ENCODE measurements at places on chromosomes 7 and 10.

DNA sequence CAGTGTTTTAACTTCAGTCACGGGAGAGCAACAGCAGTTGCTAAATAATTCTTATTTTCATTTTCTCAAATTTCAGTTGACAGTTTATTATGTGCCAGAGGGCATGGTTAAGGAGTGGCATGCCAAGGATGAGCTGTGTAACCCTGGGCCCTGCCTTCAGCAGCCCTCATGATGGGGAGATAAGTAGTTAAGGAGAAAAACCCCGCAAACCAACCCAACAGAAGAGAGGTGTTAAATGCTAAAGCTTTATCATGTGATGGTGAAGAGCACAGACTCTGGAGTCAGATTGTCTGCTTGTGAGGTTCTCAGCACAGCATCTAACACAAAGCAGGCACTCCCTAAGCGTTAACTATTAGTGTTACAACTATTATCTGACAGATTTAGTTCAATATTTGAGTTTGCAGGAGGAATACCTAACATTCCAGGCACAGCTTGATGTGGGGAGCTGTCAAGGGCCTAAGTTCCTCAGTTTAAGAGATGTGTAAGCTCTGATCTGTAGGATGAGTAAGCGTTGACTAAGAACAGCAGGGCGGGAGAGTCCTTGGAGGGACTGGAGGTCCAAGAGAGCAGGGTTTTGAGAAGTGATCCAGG lies 29.6 kb downstream of the STAM start:
- DNase-seq: no peak

- DNase-seq: no peak
Measured at GRCh38 chr7:7820939-7821338, 102.5 kb upstream of the RPA3 start.

GRCh38 chr10:116891208-116891607 lies 41.9 kb downstream of the ENO4 start:
- DNase-seq: no peak

- no peak for DNase-seq
Measured at GRCh38 chr7:90877201-90877600, 281.1 kb downstream of the CDK14 start.

DNA sequence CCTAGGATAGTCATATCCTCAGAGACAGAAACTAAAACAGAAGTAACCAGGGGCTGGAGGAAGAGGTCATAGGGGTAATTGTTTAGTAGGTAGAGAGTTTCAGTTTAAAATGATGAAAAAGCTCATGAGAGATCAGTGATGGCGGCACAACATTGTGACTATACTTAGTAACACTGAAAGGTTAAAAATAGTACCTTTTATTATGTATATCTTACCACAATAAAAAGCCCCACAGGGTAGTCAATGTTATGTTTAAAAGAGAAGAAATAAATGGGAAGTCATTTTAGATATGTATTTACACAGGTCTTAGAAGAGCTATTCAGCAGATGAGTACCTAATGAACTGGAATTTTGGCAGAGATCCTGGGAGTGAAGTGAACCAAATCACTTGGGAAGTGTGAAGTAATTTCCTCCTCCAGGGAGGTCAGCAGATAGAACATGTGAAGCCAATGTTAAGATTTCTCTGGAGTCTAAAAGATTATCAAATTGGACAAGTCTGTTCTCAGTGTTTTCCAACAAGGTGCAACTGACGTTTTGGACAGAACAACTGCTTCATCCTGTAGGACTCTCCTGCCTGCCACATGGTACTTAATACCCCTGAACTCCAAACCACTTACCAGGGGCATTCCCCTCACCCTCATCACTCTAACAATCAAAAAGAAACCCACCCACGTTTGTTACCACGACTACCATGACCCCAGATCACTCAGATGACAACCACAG lies 6.4 kb downstream of the CDCA7L start:
- DNase-seq: no peak

DNA sequence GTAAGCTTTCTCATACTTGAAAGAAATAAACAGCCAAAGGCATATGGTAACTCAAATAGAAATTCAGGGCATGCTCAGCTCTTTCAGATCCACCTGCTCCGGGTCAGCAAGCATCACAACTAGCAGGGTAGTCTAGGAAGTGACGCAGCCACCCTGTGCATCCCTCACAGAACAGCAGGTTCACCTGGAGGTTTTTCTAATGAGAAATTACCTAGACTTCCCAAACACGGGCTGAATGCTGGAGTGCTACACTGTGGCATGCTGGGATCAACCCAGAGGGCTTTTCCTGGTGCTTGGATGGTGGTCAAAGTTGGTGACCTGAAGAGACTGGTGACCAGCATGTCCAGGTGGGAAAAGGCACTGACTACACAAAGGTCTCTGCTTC lies 66.8 kb upstream of the DNAJB6 start:
- DNase-seq: no peak

DNA sequence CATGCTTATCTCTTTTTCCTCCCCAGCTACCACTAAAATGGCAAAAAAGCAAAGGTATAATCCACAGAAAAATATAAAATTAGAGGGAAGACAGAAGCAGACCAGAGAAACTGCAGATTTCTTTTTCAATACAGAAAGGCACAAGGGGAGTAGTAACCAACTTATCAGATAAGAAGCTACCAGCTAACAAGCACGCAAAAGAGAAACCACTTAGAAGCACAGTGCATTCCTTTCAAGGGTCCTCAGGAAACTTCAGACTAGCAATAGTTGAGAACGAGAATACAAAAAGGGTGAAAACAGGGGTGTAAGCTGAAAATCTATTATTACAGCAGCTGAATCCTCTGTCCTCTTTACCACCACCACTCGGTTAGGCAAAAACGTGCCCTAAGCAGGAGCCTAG lies 9.9 kb upstream of the OR2A5 start:
- DNase-seq: no peak

DNA sequence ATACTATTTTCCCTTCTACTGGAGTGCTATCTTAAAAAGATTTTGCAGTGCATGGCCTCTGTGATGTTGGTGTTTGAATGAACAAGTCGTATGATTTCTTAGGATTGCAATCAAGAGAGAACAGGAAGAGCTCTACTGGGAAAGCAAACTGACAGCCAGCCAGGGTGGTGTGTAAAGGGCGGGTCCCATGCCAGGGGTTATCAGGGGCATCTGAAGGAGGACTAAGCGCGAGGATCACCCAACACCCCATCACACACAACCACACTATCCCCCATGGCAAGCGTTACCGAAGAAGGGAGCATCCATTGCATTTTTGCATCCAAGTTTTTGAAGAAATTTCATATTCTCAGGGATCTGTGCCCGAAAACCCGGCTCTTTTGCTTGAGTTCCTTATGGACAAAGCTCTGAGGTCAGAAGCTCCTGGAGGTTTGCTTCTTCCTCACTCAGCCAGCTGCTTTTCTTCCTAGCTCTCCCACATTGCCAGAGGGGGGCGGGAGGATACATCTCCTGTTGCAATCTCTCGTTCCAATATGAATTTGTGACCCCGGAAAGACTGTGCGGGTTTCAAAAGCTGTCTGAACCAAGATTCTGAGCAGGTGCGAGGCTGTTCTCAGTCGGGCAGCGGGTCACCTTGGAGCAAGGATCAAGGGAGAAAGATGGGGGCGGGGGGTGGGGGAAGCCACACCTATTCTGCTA lies 5.2 kb downstream of the NEUROD6 start:
- no peak for DNase-seq

GRCh38 chr7:144384071-144384470 lies 19.4 kb downstream of the NOBOX start:
- no peak for DNase-seq

- no peak for DNase-seq
Measured at GRCh38 chr7:158868764-158869410, 12.5 kb downstream of the DYNC2I1 start.

GRCh38 chr10:33045421-33045820 lies 87.4 kb upstream of the ITGB1 start:
- DNase-seq: no peak

GRCh38 chr10:124025660-124026588 lies 67.5 kb downstream of the CHST15 start:
- no peak for DNase-seq

Data from CD4-positive, alpha-beta T cell treated with Interleukin-15 for 1 hour (primary cell).